Activated naive CD8-positive, alpha-beta T cell treated with anti-CD3 and anti-CD28 coated beads, Interleukin-2, amount 50 U/mL, for 16 hours (primary cell): ENCODE measurements at places on chromosomes 1 and 21.

GRCh38 chr1:16209847-16210407 lies 2.5 kb downstream of the ARHGEF19 start:
- DNase-seq: no peak

DNA sequence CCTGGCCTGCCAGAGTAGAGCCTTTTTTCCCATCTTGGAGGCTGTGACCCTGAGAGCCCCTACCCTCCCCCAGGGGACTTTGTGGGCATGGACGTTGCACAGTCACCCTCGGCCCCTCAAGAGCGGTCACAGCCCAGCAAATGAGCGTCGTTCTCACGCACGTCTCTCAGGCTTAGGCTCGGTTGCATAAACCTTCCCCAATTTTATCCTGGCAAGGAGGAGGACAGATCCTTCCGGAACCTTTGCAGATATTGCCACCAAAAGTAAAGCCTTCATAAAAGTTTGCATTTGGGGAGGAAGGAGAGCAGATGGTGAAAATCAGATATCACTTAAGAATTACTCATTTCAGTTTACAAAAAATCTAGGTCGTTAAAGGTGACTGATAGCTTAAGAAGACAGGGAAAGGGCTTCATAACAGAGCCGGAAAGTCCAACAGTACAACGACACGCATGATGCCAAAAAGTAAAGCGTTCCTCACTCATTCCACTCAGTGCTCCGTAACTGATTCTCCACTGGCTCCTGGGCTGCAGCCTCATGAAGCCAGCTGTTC lies 29.3 kb downstream of the PDE9A start:
- DNase-seq: no peak

- DNase-seq: no peak
These were observed 586 bp upstream of the AGPAT3 start for GRCh38 chr21:43864313-43864961.

DNA sequence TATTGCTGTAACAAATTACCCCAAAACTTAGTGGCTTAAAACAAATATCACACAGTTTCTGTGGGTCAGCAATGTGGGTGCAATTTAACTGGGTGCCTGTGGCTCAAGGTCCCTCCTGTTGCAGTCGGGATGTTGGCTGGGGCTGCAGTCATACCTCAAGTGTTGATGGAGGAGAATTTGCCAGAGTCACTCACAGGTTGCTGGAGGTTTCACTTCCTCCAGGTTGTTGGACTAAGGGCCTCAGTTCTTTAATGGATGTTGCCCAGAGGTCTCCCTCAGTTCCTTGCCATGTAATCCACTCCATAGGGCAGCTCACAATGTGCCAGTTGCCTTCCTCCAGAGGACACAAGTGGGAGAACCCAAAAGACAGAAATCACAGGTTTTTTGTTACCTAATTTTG lies 2.5 kb upstream of the TAF13 start:
- DNase-seq: no peak

DNA sequence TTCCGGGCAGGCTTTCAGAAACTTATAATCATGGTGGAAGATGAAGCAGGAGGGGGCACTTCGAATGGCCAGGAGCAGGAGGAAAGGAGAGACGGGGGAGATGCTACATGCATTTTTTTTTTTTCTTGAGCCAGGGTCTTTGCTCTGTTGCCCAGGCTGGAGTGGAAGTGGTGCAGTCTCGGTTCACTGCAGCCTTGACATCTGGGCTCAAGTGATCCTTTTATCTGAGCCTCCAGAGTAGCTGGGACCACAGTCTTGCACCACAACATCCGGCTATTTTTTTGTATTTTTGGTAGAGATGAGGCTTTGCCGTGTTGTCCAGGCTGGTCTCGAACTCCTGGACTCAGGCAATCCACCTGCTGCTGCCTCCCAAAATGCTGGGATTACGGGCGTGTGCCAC lies 61.6 kb downstream of the SELENOF start:
- DNase-seq: no peak

GRCh38 chr1:224873434-224874369 lies 55.8 kb upstream of the DNAH14 start:
- no peak for DNase-seq

- no peak for DNase-seq
These were observed 3.8 kb upstream of the SAMD13 start for GRCh38 chr1:84297546-84298244.

DNA sequence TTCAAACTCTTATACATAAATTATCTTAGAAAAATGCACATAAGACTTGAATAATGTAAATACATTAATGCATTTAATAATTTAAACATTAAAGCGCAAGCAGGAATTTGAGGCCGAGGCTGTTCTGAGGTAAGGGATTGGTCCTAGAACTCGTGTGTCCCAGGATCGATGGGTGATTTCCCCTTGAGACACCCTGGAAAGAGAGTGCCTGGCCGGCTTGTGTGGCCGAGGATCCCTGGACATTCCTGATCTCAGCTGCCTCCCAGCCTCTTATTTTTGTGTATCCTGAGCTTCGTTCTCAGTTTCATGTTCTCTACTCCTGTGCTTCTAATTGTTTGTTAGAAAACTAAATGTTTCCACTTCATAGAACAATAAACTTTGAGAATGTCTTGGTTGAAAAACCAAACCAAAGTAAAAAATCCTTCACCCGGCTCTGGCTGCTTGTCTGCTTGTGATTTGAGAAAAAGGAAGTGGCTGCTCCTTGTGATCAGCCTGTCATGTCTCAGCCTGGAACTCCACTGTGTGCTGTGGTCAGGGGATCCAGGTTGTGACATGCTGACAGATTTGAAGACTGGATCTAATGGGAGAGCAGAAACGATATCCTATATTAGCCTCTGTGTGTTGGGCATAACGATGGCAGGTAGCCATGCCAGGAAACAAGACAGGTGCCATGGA lies 40.7 kb downstream of the PEX14 start:
- DNase-seq: no peak

DNA sequence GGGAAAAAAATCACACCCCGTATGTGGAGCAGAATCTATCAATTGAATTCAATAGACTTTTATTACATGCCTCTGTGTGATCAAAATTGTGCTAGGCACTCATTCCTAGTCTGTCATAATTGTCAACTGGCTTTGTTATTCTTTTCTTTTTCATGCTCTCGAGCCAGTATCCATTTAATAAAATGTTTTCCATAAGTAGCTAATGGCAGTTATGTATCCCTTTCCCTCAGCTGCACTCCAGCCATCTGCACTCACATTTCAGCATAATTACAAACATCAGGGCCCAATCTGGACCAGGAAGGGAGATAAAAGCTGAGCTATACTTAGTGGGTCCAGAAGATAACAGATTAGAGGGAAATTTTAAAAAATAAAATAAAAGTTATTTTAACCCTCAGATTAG lies 15.9 kb downstream of the RGS5 start:
- DNase-seq: no peak

DNA sequence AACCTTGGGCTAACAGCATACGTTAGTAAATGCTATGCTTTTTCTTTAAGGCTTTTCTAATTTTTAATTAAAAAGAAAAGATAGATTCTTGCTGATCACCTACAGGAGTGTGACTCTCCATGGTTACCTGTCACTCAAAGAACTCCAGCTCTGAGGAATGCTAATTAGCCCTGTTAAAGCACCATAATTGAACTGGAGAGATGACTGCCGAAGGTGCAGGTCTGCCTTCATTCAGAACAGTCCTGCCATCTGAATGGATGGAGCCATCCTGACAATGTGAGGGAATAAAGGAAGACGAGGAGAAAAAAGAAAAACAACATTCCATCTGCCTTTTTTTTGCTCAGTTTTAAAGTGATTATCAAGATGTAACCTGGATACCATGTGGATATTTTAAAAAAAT lies 94.6 kb downstream of the ATP6V1G3 start:
- DNase-seq: no peak

DNA sequence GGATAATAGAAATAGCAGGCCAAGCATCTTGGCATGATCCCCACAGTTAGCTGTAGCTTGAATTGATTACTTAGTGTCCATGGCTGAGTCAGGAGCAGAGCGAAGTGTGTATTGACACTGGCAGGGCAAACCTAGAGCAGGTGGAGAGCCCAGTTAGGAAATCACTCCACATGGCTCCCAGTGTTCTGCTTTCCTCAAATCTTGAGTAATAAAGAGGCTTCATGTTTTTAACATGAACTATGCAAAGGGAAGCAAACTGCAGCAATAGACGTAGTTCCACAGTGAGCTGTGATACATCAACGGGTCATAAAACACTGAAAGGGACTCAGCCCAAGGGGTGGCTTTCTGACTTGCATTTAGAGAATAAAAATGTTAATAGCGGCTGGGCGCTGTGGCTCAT lies 28.9 kb downstream of the RHEX start:
- no peak for DNase-seq

GRCh38 chr1:6090288-6090687 lies 44.6 kb downstream of the KCNAB2 start:
- DNase-seq: no peak

- DNase-seq: no peak
These were observed 2.5 kb downstream of the DR1 start for GRCh38 chr1:93348104-93348728.

- DNase-seq: no peak
These were observed 1640.2 kb upstream of the PRMT6 start for GRCh38 chr1:105416261-105416660.

- no peak for DNase-seq
These were observed 86.1 kb upstream of the BMP8A start for GRCh38 chr1:39405358-39405757.

GRCh38 chr1:172727956-172728603 lies 69.2 kb downstream of the FASLG start:
- DNase-seq: peak; percentile 21

DNA sequence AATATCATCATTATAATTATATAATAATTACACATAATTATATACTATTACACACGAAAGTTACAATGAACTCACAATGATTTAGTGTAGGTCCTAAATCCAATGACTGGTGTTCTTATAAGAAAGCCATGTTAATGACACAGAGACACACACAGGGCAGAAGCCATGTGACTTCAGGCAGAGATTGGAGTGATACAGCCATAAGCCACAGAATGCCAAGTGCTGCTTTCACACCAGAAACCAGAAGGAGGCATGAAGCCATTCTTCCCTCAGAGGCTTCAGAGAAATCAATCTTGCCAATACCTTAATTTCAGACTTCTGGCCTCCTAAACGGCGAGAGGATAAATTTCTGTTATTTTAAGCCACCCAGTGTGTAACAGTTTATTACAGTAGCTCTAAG lies 147.4 kb upstream of the KRTAP19-8 start:
- DNase-seq: no peak

- no peak for DNase-seq
These were observed 670.7 kb upstream of the CXADR start for GRCh38 chr21:16841975-16842695.
